ENCODE measurements at places on chromosomes 6 and 20. TPM values are rescaled to one million over a fixed set of nuclear protein-coding genes. Genes with fewer than 3 reads are reported as not detected.

DNA sequence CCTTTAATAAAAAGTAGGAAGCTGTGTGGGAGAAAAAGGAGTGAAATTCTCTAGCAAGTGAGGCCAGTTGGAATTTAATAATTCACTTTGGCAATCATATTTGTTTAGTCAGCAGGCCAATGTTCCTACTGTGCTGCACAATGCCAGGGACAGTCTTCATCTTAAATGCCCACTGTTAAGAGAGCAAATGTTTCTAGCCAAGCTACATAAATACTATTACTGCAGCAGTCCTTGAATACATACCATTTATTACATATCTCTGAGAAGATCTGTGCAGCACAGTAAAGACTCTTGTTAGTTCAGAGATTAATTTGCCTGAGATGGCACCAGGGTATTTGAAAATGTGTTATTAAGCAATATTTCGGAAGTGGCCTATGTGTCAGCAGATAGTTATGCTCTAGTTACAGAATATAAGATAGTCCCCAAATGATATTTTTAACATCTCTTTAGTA is 105.4 kb downstream of the OGFRL1 start:
- no peak overlapping the region for H3K4me3 ChIP-seq
- H3K36me3 ChIP-seq: peaks cover 14% of the 10 kb centered on the region
- H3K4me1 ChIP-seq: peaks cover 19% of the 10 kb centered on the region

DNA sequence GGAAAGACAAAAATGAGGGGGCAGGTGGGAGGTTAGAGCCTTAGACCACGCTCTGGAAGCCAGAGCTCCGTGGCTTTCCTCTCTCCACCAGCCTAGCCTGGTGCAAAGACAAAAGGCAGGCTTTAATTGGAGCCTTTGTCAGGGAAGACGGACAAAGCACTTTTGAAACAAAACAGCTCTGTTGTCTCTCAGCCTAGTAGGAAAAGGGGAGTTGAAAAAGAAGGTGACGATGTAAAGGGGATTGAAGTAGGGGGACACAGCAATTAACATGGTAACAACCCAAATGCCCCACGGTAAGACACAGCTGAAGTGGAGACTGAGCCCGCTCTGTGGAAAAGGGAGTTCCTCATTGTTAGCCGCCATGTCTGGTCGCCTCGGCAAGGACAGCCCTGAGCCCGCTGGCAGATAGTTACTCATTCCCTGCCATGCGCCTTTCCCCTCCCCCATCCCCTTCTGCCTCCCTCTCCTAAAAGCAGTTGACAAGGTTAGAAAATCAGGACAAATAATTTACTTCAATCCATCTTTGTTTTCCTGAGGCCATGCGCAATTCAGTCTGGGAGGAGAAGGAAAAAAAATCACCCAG is 93.0 kb downstream of the TCP11 start:
- H3K4me3 ChIP-seq: peak overlapping the region; percentile 45
- DNase-seq: no peak
- H3K4me1 ChIP-seq: peaks cover 51% of the 10 kb centered on the region
- no peaks in the 10 kb centered on the region for H3K36me3 ChIP-seq

DNA sequence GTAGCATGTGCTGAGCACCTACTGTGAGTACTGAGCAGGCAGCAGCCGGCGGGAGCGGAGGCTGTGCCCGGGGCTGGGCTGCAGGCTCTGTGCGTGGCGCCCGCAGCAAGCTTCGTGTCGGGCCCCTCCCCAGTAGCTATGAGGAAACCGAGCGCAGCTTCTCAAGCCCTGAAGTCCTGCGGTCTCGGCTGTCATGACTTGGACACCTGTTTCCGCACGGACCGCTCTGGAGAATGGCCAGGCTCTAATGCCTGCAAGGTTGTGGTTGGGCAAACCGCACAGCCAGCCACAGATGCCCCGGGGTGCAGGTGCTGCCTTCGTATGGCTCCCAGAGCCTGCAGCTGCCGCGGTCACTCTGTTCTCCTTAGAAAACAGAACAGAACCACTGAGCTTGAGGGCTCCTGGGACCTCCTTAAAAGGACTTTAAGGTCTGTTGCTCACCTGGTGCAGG is 33.7 kb downstream of the PYGB start:
- peaks cover 43% of the 10 kb centered on the region for H3K36me3 ChIP-seq
- DNase-seq: no peak
- no peaks in the 10 kb centered on the region for H3K27me3 ChIP-seq
- no peak overlapping the region for H3K27ac ChIP-seq

- peak; percentile 51 for DNase-seq
- H3K4me1 ChIP-seq: peaks cover 12% of the 10 kb centered on the region
- peak overlapping the region; percentile 65 for H3K4me3 ChIP-seq
- no peaks in the 10 kb centered on the region for H3K36me3 ChIP-seq
- peaks cover 28% of the 10 kb centered on the region for H3K27me3 ChIP-seq
Observed at GRCh38 chr6:36386495-36387439, 702 bp downstream of the ETV7 start.

DNA sequence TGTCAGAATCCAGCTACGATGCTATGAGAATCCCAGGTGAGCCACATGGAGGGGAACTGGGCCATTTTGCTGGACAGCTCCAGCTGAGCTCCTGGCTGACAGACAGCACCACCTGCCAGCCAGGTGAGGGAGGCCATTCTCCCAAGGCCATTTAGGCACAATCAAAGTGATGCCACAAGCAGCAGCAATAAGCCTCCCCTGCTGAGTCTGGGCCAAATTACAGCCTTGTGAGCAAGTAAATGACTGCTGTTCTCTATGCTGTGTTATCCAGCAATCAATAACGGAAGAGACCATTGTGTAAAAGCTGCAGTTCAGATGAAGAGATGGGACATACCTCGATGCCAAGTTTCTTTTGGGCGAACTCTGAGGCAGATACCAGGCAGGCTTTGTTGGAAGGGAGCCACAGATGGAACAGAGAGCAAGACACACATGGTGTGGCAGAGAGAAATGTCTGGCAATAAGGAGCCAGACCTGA is 14.0 kb upstream of the SCGN start:
- peaks cover 2% of the 10 kb centered on the region for H3K27me3 ChIP-seq
- H3K27ac ChIP-seq: no peak overlapping the region

Gene IL17F
- total RNA-seq: not detected

GRCh38 chr20:51001430-51002265 is 21.3 kb downstream of the KCNG1 start:
- DNase-seq: no peak
- H3K27ac ChIP-seq: no peak overlapping the region
- H3K36me3 ChIP-seq: peaks cover 6% of the 10 kb centered on the region
- no peak overlapping the region for H3K4me3 ChIP-seq
- peaks cover 7% of the 10 kb centered on the region for H3K4me1 ChIP-seq

DNA sequence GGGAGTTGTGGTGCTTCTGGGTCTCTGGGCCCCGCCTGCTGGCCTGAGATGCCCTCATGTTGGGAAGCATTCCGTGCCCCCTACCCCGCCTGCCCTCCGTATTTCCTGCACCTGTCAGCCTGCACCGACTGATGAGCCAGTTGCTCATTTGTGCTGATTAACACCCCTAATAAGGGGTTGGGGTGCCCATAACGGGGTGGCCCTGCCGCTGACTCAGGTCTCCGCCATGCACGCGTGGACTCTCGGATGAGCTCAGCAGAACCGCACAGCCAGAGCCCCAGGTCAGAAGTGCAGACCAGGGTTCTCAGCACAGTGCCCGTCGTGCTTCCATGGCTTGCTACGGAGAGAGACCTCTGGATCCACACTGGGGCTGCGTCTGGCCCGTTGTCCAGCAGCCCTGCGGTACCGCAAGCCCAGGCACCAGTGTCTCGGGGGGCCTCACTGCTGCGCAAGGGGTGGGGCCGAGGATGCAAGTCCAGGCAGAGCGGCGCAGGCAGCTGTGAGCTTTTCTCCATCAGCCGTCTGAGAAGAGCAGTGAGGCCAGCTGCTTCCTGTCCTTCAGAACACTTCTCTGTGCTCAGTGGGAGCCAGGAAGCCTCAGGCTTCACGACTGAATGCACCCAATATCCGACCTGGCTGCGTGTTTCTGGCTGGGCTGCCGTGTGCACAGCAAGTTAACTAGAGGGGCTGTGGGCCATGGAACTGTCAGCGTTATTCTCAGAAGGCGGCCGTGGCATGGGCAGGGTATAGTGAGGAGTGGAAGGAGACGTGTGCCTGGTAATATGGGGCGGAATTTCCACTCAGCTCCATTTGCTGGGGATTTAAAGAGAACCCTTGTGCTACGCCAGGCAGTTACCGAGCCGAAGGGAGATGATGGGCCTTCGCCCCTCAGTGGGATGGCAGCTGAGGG is 18.6 kb downstream of the MTG2 start:
- H3K36me3 ChIP-seq: peaks cover 9% of the 10 kb centered on the region
- H3K27ac ChIP-seq: no peak overlapping the region
- H3K27me3 ChIP-seq: no peaks in the 10 kb centered on the region
- no peak overlapping the region for H3K4me3 ChIP-seq
- peaks cover 8% of the 10 kb centered on the region for H3K4me1 ChIP-seq
